DMS79 treated with DMSO at 0.1 percent for 48 hours (cell line): ENCODE measurements at places on chromosomes 12 and 14.

DNA sequence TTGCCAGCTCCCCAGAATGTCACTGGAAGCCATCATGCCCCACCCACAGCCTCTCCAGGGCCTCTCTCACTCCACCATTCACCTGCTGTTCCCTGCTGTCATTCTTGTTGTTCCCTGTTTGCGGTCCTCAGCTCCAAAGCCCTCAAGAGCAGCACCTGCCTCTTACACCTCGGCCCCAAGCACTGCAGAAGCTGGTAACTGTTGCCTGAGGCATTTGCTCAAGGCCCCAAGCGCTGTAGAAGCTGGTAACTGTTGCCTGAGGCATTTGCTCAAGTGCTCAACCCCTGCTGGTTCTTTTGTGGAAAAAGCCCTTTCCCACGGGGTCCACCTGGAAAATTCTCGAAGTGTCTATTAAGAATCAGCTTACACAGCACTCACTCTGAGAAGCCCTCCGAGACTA, 78.0 kb downstream of the ARL6IP4 start:
- DNase-seq = peak; percentile 100

- no peak for DNase-seq
These were observed 476.8 kb downstream of the TRHDE start for GRCh38 chr12:72748971-72749370.

- no peak for DNase-seq
These were observed 1.3 kb downstream of the PRPH start for GRCh38 chr12:49296034-49296835.

GRCh38 chr12:103975368-103975767, 9.7 kb downstream of the TDG start:
- no peak for DNase-seq

GRCh38 chr14:49497725-49498348, 88.3 kb downstream of the RPS29 start:
- DNase-seq = peak; percentile 56

DNA sequence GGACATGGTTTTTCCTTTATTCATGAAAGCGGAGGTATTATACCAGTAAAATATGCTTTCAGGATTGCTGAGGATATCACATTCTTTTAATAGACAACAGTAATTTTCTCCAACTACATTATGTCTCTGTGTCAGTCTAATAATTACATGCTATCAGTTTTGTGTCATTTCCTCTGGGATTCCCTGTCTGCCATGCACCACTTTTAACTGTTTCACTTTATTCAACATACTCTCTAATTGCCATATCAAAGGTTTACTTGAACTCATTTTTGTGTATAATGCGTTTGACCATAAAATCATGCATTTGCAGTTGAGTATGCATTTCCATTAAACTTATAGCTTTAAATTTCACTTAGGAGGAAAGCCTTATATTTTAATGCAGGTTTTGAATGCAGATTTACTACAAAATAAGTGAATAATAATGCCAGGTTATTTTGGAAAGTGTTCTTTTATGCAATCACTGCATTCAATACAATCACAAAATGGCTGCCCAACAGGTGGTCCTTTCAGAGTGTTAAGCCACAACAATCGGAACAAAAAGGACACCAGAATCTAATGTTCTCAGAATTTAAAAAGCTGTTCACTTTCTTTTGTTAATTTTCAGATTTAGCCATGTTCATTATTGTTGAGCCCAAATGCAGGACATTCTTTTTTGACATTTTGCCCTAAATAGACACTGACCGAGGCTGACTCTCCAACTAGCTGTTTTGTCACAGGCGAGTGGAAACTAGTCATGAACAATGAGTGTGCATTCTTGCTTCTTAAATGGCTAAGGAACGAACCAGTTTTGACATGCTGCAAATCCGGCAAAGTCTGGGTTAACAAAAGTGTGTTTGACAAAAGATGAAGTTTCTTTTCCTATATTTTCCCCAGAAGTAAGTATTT, 40.9 kb downstream of the MBIP start:
- peak; percentile 98 for DNase-seq

GRCh38 chr12:21659383-21659782, 1.7 kb upstream of the LDHB start:
- DNase-seq = no peak

- peak; percentile 89 for DNase-seq
These were observed 8.9 kb upstream of the IRF2BPL start for GRCh38 chr14:77037215-77037937.

DNA sequence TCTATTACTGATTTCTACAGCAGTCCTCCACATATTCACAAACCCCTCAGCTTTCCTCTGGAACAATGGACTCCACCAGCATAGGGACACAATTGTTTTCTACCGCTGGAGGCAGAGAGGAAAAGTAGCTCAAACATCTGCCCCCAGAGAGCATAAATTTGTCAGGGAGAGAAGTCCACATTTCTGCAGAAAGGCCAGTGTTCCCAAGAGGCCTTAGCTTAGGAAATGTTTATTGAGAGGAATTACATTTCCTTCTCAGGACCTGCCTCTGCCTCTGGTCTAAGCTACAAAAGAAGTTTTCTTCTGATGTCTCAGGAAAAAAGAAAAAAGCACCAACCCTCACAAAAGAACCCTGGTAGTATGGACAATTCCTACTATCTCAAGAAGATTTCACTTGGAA, 217.8 kb upstream of the BMP4 start:
- no peak for DNase-seq

GRCh38 chr12:50524621-50525020, 19.8 kb downstream of the DIP2B start:
- DNase-seq = no peak

- DNase-seq = no peak
These were observed 113.7 kb downstream of the SAMD4A start for GRCh38 chr14:54680651-54681050.

DNA sequence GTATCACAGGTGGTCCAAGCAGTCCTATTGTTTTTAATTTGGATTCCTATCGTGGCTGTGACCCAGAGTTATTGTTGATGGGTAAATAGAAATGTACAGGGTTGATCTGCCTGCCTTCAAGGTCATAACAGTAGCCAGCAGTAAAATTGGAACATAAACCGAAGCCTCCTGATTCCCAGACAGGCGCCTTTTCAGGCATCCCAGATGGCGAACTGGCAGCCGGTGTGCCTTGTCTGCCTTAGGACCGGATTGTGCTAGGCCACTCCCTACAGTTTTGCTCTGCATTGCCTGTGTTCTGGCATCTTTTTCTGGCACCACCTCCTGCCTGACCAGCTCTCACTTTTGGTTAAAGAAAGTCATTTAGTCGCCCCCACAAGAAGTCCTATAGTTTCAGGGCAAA, 22.2 kb downstream of the TMEM117 start:
- DNase-seq = no peak

- DNase-seq = no peak
These were observed 120.0 kb upstream of the PDZRN4 start for GRCh38 chr12:41067941-41068645.

DNA sequence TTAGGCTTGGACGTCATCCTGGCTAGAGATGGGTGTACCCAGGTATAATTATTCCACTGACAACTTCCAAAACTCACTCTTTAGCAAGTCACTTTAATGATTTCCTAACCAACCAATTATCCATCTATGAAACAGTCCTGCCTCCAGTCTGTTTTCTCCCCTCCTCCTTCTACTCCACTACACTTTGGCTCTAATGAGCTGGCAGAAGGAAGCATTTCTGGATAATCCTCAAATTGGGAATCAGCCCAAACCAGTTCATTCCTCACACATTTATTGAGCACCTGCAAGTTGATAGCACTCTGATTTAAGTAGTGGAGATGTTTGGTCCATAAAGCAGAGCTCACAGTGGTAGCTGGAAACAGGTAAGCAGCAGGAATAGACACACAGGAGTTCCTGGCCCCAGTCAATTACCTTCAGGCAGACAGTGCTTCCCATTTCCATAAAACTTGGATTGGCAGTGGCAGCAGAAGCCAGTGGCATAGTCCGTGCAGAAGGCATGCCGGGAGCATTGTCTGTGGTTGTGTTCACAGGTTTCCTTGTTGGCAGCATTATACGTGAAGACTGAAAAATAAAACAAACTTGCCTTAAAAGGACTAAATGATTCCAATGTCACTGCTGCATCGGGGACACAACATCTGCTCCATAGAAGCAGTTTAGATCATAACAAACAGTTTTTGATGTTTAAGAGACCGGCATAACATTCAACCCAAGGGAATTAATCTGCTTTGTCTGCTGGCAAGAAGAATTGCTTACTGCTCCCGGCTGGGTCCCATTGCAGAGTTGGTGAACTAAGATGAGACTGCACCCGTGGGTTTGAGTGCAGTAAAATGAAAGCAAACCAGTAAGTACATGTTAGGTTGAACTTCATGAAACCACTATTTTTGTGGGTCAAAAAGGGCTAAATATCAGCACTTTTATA, 26.2 kb downstream of the NID2 start:
- no peak for DNase-seq

- peak; percentile 14 for DNase-seq
These were observed 362.3 kb downstream of the NAV3 start for GRCh38 chr12:78192979-78193378.

GRCh38 chr12:92570056-92570753, 132.6 kb upstream of the PLEKHG7 start:
- peak; percentile 88 for DNase-seq

GRCh38 chr12:28390206-28390605, 199.9 kb downstream of the CCDC91 start:
- DNase-seq = no peak

- DNase-seq = no peak
These were observed 57.3 kb upstream of the TMEM132D start for GRCh38 chr12:129961091-129961490.

DNA sequence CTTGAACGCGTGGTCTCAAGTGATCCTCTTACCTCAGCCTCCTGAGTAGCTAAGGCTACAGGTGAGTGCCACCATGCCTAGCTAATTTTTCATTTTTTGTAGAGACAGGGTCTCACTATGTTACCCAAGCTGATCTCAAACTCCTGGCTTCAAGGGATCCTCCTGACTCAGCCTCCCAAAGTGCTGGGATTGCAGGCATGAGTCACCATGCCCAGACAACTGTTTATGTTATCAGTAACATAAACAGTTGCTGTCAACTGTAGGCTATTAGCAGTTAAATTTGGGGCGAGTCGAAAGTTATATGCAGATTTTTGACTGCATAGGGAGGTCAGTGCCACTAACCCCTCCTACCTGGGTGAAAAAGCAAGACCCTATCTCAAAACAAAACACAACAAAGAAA, 26.2 kb upstream of the LRRK2 start:
- no peak for DNase-seq

DNA sequence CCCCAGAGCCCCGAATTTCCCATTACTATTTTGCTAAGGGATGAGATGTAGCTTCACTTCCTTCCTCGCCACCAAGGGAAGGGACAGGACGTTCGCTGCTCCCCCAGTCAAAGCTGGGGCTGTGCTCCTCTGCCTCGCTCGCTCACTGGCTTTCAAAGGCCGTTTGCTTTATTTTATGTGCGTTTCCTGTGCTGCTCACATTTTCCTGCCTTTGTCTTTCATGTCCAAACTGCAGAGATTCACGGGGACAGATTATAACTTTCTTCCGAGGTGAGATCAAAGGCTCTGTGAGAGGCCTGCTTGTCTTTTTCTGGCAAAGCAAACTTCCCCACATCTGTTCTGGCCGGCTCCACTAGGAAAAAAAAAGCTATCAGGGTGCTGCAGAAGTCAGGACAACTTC, 76.0 kb upstream of the FZD10 start:
- DNase-seq = no peak

- DNase-seq = no peak
These were observed 8.5 kb upstream of the SERPINA12 start for GRCh38 chr14:94517641-94518257.

- no peak for DNase-seq
These were observed 64.4 kb downstream of the TTLL5 start for GRCh38 chr14:75725481-75725880.

DNA sequence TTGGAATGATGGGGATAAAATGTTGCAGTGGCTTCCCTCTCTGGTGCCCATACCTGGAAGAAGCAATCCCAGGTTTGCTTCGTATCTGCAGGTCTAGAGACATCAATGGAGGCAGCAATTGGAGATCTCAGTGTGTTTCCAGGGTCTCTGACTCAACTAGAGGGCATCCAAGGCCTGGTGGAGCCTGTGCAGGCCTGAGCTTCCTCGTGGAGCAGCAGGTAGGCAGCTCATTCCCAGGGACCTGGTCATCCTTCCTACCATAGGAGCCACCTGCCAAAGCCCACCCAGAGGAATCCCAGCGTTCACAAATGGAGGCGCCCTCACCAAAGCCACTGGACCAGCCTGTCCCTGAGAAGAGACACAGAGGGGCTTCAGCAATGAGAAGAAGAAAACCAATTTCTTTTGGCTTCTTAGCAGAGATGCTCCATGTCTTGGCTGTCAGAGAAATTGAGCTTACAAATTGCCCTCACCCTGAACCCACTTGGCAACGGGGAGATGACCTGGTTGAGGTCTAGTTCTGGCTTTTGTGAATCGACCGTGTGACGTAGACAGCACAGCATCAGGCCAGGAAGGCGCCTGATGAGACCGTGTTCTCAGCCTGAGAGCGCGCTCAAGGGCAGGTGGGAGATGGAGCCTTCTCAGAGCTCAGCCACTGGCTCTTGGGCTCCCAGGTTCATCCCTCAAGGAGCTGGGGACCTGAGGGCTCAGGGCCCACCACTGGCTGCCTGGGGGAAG, 283.6 kb downstream of the DPF3 start:
- DNase-seq = no peak

DNA sequence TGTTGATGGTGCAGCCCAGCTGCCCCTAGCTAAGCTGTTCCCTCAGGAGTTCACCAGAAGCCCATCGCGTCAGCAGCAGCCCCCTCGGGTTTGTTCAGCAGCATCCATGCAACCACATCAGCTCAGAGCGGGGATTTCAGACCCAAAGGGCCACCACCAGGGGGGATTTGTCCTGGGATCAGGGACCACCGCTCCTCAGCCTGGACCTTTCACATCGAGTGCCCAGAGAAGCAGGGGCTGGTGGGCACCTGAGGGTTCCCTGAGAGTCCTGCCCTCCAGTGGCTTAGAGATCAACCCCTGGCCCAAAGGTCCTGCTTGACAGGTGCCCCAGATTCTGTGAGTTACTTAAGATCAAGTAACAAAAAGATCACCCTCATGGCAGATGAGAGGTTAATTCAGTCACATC, 65.9 kb upstream of the C14orf180 start:
- no peak for DNase-seq

DNA sequence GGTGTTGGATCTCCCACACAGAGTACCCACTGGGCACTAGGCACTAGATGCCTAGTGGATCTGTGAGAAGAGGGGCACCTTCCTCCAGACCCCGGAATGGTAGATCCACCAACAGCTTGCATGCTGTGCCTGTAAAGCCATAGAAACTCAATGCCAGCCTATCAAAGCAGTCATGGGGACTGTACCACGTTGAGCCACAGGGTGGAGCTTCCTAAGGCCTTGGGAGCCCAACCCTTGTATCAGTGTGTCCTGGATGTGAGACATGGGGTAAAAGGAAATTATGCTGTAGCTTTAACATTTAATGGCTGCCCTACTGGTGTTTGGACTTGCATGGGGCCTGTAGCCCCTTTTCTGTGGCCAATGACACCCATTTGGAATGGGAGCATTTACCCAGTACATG, 1024.9 kb downstream of the TMEM121 start:
- no peak for DNase-seq

DNA sequence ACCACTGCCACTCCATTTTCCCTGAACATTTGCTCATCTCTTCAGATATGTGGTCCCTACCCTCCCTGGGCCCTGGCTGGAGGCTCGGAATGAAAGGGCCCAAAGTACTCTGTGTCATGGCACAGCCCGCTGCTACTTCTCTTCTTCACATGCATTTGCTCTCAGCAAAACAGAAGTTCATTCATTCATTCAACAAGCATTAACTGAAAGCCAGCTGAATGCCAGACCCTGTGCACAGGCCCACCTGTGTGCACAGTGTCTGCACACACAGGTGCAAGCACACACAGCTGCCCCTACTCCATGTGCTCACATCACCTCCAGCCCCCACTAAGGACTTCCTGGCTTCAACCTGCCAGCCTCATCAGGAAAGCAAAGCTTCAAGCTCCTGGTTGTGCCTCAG, 7.8 kb downstream of the WNT1 start:
- no peak for DNase-seq
